ENCODE measurements at places on chromosomes 2 and 18.

DNA sequence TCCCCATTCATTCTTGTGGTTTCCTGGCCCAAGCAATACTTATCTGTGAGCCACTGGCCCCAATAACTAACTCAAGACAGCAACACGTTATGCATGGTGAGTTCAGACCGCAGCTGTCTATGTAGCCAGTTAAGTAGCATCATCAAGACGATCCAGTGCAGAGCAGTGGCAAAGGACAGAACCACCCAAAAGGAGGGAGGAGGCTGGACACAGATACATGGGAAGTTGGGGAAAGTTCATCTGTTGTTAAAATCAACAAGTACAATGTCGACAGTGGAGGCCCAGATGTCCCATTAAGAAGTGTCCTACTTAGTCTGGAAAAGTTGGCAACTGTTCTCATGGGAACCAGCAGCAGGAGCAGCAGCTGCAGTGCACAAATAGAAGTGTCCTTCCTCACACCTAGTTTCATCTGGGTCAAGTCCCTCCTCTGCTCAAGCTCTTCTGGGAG lies 106.9 kb upstream of the THOC1 start:
- DNase-seq, result no peak

- peak; percentile 62 for DNase-seq
Measured at GRCh38 chr18:74139888-74140287, 7.7 kb downstream of the FBXO15 start.

DNA sequence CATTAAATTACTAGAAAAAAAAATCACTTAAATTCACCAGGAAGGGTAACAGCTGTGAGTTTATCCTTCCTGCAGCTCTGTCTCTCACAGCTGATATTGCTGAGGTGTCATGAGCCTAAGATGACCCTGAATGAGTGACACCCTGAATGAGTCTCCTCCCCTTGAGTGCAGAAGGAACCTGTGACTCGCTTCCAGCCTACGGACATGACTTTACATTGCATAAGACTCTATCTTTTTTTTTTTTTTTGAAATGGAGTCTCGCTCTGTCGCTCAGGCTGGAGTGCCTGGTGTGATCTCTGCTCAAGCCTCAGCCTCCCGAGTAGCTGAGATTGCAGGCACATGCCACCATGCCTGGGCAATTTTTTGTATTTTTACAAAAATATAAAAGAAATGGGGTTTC lies 14.1 kb downstream of the MRO start:
- DNase-seq, result no peak

DNA sequence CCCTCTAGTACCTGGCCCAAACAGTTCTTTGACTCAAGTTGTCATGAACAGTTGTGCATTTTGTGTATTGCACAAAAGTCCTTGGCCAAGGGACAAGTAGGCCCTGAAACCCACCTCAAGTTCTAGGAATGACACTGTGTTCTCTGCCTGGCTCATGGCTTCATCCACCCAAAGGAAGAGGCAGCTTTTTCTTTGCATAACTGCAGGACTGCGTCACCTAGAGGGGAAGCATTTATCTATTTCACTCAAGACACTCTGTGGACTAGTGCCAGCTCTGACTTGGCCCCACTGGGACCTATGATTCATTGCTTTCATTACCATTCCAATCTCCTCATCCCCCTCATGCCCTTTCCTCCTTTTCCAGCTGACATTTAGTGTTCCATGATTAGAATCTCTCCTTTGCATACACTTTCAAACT lies 119.3 kb upstream of the SIX2 start:
- DNase-seq, result peak; percentile 97

DNA sequence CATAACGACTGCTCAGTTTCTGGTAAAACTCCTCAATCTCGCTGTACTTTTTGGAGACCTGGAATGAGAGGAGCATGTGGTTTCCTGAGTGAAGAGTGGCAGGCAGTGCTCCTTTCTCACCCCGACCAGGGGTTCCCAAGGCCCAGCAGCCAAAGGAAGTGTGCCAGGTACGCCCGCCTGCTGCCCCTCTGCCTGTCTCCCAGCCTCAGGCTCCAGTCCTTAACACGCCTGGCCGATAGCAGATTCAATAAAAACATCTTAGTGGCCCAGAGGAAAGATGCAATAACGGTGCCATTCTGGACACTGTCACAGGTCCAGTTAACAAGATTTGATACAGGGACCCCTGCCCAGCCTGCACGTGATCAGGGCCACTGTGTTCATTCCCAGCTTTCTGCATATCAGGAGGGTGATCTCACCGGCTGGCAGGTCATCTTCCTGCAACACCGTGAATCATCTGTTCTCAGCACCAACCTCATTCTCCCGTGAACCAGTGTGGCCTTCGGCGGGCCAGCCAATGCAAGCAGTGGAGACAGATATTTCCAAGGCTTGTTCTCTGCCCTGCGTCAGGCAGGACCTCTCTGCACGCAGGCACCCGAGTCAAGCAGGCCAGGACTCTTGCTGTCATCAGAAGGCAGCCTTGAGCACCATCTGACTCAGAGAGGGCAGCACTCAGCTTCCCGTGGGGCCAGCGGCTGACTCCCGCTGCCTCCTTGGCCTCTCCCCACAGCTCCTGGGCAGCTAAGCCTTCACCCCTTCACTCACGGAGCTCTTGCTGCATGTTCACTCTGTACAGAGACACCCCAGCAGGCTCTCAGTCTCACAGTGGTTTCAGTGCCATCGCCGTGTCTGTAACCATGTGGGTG lies 9.5 kb downstream of the HS1BP3 start:
- DNase-seq, result no peak

- no peak for DNase-seq
Measured at GRCh38 chr2:62071760-62072680, 123.9 kb upstream of the B3GNT2 start.

DNA sequence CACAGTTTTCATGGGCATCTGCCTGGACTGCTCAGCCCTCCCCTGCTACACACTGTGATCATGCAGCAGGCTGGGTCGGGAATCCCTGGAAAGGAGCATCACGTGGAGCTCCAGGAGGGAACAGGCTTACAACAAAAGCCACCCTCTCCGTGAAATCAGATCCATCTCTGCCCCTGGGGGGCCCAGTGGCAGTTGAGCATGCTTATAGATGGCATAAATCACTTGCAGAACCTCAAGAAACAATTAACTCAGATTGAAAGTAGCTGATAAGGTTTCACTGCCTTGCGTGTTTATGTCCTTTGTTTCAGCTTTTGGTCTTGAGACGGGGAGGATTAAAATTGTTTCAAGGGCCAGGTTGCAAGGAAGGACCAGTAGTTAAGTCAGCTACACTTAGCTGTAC lies 354.8 kb upstream of the MEIS1 start:
- no peak for DNase-seq

GRCh38 chr2:20052229-20052851 lies 912 bp upstream of the LAPTM4A start:
- no peak for DNase-seq

DNA sequence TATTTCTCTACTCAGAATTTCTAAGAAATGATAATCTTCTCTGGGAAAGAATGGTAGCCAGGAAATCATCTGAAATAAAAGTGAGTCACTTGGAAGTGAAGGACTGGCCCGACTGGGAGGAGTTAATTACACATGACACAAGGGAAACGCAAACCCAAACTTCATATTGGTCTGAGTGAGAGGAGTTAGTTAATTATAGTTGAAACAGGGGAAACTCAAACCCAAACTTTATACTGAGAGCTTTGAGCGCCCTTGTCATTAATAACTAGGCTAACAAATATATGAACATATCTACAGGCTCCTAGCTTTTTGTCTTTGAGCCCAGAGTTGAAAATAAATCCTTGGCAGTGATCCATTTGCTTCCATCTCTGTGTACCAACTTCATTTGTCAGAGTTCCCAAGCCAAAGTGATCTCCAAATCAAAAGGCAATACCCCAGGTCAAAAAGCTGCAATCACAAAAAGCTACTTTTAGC lies 187.8 kb upstream of the COL3A1 start:
- peak; percentile 84 for DNase-seq

DNA sequence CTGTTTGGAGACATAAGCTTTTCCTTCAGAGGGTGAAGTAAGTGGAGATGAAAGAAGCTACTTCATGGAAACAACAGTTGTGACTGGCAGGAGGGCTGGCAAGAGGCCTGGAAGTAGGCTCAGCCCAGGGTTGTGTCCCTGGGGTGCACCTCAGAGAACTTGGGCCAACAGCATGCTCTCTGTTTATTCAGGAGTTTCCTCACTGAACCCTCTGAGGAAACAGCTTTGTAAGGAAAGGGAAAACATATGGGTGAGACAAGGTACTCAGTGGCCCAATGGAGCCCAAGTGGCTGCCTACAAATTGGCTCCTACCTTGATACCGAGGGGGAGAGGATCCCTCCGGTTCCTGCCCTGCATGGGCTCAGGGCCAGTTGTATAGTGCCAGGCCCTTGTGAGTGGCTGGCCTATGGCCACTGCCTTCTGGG lies 115.5 kb upstream of the ITGA6 start:
- no peak for DNase-seq

DNA sequence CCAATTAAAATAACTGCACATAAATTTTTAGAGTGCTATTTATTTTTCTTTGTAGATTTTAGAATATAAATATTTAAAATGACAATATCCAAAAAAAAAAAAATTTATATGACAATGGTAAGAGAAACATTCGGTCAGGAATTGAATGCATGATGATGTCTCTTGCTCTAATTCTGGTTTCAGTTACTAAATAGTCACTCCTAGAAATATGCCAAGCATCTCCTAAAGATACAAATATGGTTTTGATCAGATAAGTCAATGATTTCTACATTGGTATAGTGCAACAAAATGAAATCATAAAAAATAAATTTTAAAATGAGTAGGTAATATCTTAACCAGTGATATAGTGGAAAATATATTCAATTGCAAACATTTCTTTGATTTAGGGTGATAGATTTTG lies 95.9 kb upstream of the ACKR3 start:
- peak; percentile 30 for DNase-seq

DNA sequence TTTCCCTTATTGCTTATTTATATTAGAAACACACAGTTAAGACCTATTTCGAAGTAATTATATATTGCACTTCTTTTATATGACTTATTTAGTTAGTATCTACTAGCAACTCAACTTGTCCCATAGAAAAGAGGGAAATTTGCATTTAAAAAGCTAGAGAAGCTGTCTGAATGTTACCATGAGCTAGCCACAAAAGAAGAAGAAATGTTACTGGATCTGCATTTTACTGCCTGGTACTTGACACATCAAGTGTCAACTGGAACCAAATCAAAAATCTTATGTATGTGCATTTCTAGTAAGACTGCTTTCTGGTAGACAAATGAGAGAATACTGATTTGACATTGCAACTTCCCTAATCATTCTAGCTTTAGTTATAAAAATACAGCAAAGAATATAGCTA lies 424.6 kb upstream of the VRK2 start:
- DNase-seq, result no peak

DNA sequence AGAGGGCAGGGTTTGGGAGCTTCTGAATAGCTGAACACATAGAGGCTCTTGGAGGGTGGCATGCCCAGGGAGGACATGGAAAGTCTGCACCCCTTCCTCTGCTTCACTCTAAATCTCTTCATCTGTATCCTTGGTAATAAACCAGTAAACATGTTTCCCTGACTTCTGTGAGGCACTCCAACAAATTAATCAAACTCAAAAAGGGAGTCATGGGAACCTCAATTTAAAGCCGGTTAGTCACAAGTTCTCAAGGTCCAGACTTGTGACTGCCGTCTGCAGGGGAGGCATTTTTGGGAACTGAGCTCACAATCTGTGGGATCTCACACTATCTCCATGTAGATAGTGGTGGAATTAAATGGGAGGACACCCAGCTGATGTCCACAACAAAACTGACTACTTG lies 33.1 kb upstream of the STON1 start:
- peak; percentile 33 for DNase-seq
